ENCODE measurements at places on chromosomes 7 and 10. TPM values are rescaled to one million over a fixed set of nuclear protein-coding genes. Genes with fewer than 3 reads are reported as not detected.

FBXO24 gene
- total RNA-seq, result 1.3 TPM

TMEM270 gene
- not detected for total RNA-seq

FXYD4 gene
- not detected for total RNA-seq

SFTPA2 gene
- total RNA-seq, result not detected

MMRN2 gene
- not detected for total RNA-seq

SPDYE2B gene
- total RNA-seq, result not detected

PTF1A gene
- not detected for total RNA-seq

RTKN2 gene
- total RNA-seq, result 2.9 TPM

GIMAP6 gene
- total RNA-seq, result 65.0 TPM

STEAP4 gene
- total RNA-seq, result 0.05 TPM

TACC2 gene
- not detected for total RNA-seq

CPVL gene
- 0.33 TPM for total RNA-seq

TPK1 gene
- 15.0 TPM for total RNA-seq

GRCh38 chr10:84665883-84666463, 337.6 kb downstream of the CCSER2 start:
- no peak for DNase-seq
- peaks cover under 1% of the 10 kb centered on the region for H3K4me1 ChIP-seq
- no peak overlapping the region for H3K27ac ChIP-seq
- no peak overlapping the region for H3K4me3 ChIP-seq
- no peaks in the 10 kb centered on the region for H3K36me3 ChIP-seq

DNA sequence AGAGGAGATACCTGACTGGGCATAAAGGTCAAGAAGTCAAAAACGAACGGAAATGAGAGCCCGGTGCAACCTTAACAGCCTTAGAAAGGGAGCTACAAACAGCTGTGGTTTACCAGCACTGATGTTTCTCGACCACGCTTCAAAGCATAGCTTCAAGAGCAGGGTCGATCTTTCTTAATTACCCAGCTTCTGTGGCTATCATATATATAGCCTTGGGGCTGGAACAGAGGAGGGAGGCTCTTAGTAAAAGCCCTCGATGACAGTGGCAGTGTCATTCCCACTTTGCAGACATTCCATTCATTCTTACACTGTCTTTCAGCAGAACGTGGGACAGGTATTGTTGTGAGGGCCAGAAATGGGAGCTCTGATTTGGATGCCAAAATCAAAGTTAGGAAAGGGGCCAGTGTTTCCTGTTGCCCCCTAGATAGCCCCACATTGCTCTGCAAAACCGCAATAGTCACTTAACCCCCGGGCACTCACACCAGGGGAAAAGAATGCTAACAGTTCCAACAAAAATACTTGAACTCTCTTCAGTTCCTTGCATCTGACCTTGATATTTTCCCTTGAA, 141.5 kb downstream of the MTPAP start:
- H3K27ac ChIP-seq, result no peak overlapping the region
- peaks cover 33% of the 10 kb centered on the region for H3K27me3 ChIP-seq
- H3K36me3 ChIP-seq, result no peaks in the 10 kb centered on the region
- no peak for DNase-seq
- H3K4me1 ChIP-seq, result peaks cover 5% of the 10 kb centered on the region
- no peak overlapping the region for H3K4me3 ChIP-seq

DNA sequence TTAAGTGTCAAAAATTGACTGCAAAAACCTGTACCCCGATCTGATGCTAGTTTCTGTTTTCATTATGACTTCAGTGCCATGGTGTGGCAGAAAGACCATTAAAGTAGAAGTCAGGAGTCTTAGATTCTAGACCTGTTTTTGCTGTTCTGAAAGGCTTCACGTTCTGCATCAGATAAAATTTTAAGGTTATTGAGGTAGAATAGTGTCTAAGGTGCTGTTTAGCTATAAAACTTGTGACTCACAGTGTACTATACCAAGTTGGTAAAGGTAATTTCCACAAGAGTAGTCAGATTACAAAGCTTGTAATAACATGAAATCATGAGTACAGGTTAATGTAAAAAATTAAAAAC, 38.6 kb downstream of the ZNRF2 start:
- peak overlapping the region; percentile 73 for H3K4me3 ChIP-seq
- H3K27me3 ChIP-seq, result no peaks in the 10 kb centered on the region
- DNase-seq, result no peak
- peaks cover 61% of the 10 kb centered on the region for H3K4me1 ChIP-seq
- peaks cover 25% of the 10 kb centered on the region for H3K36me3 ChIP-seq
- H3K27ac ChIP-seq, result peak overlapping the region; percentile 99

DNA sequence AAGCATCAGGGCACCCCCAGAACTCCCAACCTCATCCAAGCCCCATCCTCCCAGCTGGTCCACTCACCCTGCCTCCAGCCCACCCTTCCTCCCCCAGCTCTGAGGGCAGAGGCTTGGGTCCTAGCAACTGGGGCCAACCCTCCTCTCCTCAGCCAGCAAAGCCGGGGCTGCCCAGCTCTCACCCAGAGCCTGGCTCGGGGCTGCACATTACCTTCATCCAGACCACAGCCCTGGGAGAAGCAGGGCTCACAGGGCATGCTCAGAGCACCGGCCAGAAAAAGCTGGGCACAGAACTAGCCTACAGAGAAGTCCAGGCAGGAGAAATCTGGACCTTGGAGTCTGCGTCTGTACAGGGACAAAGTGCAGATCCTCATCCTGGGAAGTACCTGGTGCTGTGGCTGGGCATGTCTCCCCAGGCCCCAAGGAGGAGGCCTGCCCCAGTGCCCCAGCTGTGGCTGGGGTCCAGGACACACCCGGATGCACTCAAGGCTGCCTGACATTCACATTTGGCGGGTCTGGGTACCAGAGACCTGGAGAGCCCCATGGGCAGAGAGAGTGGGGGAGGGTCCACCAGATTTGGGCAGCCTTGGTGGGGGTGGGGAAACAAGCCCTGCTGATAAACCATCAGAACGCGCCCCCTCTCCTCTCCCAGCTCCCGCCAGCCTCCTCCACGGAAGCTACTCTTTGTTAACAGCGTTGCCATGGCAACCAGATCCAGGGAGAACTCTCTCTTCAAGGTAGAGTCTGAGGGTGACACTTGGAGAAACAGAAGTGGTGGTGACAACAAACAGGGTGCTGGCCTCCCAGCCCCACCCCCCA, 5.1 kb downstream of the RASGEF1A start:
- H3K4me3 ChIP-seq, result no peak overlapping the region
- no peaks in the 10 kb centered on the region for H3K36me3 ChIP-seq
- DNase-seq, result no peak
- peaks cover 23% of the 10 kb centered on the region for H3K27me3 ChIP-seq
- peaks cover 8% of the 10 kb centered on the region for H3K4me1 ChIP-seq

DNA sequence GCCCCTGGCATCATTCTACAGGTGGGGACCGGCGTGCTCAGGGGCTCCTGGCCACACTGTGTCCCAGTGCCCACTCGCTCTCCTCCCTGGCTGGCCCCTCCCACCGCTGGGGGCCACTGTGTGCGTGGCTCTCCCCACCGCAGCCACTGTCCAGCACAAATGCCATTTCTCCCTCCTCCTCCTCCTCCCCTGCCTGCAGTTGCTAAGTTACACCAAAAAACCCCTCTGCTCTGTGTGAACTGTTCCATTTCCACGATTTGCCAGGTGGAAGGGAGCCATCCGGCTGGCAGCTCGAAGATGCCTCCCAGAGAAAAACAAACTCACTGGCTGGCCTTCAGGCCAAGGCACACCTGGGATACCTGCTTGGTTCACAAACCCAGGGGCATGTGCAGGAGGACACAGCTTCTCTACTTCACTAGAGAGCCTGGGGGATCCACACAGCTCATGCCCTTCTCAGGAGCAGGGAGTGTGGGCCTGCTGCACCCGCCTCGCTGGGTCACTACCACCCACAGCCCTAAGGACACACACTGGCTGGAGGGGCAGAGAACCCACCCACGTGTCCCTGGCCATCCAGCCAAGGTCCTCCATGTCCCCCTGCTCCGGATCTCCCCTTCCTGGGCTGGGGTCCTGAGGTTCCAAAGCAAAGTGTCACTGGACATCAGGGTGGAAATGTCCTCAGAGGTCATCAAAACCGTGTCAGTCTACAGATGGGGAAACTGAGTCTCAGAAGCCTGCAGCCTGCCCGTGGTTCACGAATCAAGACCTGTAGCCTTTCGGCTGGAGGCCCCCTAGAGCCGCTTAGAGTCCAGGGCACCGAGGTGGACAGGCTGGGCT, 1.7 kb downstream of the RASGEF1A start:
- no peak for DNase-seq
- H3K27ac ChIP-seq, result no peak overlapping the region
- no peaks in the 10 kb centered on the region for H3K36me3 ChIP-seq
- H3K4me1 ChIP-seq, result peaks cover 8% of the 10 kb centered on the region

DNA sequence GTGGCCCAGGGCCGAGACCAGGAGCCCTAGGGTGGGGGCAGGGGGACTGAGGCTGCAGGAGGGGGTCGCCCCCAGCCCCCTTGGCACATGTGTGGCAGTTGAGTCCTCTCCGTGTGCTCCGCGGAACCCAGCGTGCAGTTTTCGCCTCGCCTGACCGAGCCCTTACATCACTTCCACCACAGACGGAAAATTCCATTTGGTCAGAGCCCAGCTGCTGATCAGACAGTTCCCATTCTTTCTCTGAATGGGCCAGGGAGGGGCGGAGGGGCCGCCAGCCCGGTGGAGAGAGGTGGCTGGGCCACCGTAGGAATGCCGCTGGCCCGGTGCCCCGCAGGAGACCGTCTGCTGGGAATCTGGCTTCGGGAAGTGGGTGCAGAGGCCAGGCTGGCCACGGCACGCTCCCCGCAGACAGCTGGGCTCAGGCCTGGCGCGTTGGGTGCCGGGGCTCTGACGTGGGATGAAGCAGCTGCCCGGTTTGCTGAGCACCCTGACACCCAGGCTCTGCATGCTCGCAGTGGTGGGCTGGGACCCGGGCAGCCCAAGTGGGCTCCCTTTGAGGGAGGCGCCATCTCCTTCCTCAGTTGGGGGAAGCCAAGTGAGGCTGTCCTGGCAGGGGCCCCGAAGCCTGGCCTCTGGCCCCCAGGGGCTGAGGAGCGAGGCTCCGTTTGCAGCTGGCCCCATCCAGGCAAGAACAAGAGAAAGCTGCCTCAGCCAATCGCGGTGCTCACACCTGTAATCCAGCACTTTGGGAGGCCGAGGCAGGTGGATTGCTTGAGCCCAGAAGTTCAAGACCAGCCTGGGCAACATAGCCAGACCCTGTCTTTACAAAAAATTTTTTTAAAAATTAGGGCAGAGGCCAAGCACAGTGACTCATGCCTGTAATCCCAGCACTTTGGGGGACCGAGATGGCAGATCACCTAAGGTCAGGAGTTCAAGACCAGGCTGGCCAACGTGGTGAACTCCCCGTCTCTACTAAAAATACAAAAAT, 9.9 kb downstream of the TTYH3 start:
- no peak for DNase-seq
- no peak overlapping the region for H3K4me3 ChIP-seq
- no peaks in the 10 kb centered on the region for H3K27me3 ChIP-seq
- no peak overlapping the region for H3K27ac ChIP-seq
- H3K4me1 ChIP-seq, result peaks cover 21% of the 10 kb centered on the region
- no peaks in the 10 kb centered on the region for H3K36me3 ChIP-seq

DNA sequence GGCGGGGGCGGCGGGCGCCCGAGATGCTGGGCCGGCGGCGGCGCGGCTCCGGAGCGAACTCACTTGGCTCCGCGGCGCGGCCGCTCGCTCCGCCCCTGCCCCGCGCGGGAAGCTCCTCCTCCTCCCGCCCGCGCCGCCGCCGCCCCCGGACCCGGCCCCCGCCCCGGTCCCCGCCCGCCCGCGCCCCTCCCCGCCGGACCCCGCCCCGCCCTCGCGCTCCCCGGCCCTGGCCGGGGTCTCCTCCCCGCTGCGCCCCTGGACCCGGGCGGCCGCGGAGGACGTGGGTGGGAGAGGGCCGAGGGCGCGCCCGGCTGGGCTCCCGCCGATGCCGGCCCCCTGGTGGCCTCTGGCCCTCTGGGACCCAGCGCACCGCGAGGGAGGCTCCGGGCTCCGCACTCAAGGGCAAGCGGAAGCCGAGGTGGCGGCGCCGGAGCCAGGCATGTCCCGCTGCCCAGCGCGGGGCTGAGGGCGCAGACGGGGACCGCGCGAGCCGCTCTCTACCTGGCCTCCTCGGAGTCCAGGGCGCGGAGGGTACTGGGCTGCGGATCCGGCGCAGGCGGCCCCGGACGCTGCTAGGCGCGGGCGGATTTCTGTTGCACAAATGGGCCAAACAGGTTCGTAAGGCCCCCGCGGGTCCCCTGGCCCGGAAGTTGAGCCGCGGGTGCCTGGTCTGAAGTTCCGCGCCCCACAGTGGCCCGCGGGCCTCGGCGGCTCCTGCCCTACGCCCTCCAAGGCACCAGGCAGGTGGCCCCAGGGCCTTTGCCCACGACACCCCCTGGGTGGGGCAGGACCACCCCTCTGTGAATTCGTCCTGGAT, at the start of gene TCERG1L:
Gene TCERG1L (minus strand): TSS at position 61 of the 817 bp plus-strand sequence. CDS start 86 bp downstream, outside the sequence.
- H3K27me3 ChIP-seq, result peaks cover 24% of the 10 kb centered on the region
- no peak for DNase-seq
- peak within 1 kb of the TSS; percentile 57 for H3K27ac ChIP-seq

DNA sequence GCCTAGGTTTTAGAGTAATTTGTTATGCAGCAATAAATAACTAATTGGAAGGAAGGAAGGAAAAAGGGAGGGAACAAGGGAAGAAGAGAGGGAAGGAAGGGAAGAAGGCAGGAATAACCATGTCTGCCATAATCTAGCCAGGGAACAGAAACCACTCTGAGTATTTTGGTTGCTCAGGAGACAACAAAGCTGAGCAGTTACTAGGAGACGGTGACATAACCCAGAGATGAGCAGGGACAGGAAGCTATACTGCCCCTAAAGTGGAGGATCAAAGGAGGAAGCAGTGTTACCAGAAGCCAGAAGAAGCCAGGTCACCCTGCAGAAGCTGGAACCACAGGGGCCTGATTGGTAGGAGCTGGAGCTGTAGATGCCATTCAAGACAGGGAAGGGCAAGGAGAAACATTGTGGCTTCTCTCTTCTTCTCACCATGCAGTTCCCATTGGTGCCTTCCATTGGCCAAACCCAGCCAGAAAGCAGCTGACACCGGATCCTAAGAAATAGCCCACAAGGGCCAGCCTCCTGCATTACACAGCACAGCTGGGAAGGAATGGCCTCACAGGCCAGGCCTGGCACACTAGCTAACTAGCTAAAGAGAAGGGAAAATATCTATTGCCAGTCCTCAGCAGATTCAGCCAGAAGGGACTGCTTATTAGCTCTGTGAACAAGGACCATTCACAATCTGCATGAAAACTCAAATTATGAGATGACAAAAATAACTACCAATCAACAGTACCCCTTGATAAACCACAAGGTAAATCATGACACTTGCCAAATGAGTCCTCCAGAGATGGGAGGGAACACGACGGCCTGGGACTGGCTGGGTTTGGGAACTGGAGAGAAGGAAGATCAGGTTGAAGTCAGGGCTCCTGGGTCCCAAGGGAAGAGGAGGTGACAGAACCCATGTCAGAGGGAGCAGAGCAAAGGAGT, 184.5 kb upstream of the NFE2L3 start:
- peak overlapping the region; percentile 25 for H3K4me3 ChIP-seq
- peak overlapping the region; percentile 81 for H3K27ac ChIP-seq
- no peaks in the 10 kb centered on the region for H3K36me3 ChIP-seq
- peaks cover 47% of the 10 kb centered on the region for H3K27me3 ChIP-seq

GRCh38 chr10:94349327-94349726, 13.4 kb downstream of the NOC3L start:
- H3K4me3 ChIP-seq, result no peak overlapping the region
- no peak for DNase-seq
- H3K36me3 ChIP-seq, result peaks cover 39% of the 10 kb centered on the region

- no peaks in the 10 kb centered on the region for H3K4me1 ChIP-seq
- no peaks in the 10 kb centered on the region for H3K27me3 ChIP-seq
- no peaks in the 10 kb centered on the region for H3K36me3 ChIP-seq
Measured at GRCh38 chr7:80583901-80584300, 54.5 kb upstream of the CD36 start.

GRCh38 chr7:74092964-74093471, 9.4 kb downstream of the LIMK1 start:
- peak overlapping the region; percentile 95 for H3K27ac ChIP-seq
- H3K4me3 ChIP-seq, result peak overlapping the region; percentile 81
- H3K4me1 ChIP-seq, result peaks cover 36% of the 10 kb centered on the region
- peaks cover 15% of the 10 kb centered on the region for H3K36me3 ChIP-seq

Measured in activated CD8-positive, alpha-beta memory T cell treated with anti-CD3 and anti-CD28 coated beads, Interleukin-2, amount 10 ng/mL, durations not matched to agents 7 days and 5 days (primary cell).